ENCODE measurements at places on chromosomes 2 and 18. TPM values are rescaled to one million over a fixed set of nuclear protein-coding genes. Genes with fewer than 3 reads are reported as not detected.
A peak's percentile ranks its signal among the peaks of the same experiment; 100 is the strongest.

DNA sequence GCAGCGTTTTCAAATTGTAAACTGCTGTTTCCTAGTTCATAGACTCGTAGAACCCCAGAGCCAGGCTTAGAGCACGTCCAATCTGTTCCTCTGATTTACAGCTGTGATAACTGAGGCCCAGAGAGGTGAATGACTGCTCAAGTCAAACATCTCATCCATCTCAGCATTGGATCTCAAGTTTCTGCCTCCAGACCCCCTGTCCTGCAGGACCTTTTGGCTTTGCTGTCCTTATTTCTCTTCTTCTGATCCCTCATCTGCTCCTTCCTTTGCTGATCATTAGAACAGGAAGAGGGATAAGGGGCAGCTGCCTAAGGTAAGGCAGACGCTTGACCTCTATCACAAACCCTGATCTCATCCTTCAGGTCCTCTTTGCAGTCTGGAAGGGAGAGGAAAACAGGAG lies 58.5 kb upstream of the CREB1 start:
- H3K4me3 ChIP-seq, result no peak overlapping the region
- H3K36me3 ChIP-seq, result no peaks in the 10 kb centered on the region
- peaks cover 9% of the 10 kb centered on the region for H3K4me1 ChIP-seq
- H3K27me3 ChIP-seq, result no peaks in the 10 kb centered on the region

- no peaks in the 10 kb centered on the region for H3K27me3 ChIP-seq
- no peak overlapping the region for H3K4me3 ChIP-seq
- no peaks in the 10 kb centered on the region for H3K36me3 ChIP-seq
- H3K27ac ChIP-seq, result no peak overlapping the region
Observed at GRCh38 chr2:100283724-100284501, 38.4 kb downstream of the LONRF2 start.

The ANKRD30BL gene
- not detected for total RNA-seq

GRCh38 chr2:105814291-105814940 lies 69.7 kb downstream of the NCK2 start:
- H3K27me3 ChIP-seq, result no peaks in the 10 kb centered on the region
- H3K27ac ChIP-seq, result no peak overlapping the region
- peaks cover 10% of the 10 kb centered on the region for H3K4me1 ChIP-seq
- no peaks in the 10 kb centered on the region for H3K36me3 ChIP-seq

GRCh38 chr2:16129716-16130540 lies 189.6 kb downstream of the MYCN start:
- DNase-seq, result no peak
- no peak overlapping the region for H3K4me3 ChIP-seq
- no peaks in the 10 kb centered on the region for H3K27me3 ChIP-seq

DNA sequence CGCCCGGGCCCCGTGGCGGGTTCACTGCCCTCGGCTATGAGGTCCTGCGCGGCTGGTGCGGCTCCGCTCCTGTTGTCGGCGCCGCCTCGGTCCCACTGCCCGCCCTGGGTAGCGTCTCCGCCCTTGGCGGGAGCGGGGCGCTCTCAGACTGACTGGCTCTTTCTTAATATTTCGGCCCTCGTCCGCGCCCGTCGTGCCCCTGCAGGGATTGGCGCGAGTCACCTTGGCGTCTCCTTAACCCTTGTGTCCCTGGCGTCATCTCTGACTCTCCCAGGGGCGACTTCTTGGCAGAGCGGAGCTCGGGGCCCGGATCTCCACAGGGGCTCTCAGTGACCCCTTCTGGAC lies 1.3 kb downstream of the PTMA start:
- peaks cover 14% of the 10 kb centered on the region for H3K4me1 ChIP-seq
- no peak for DNase-seq
- H3K27me3 ChIP-seq, result no peaks in the 10 kb centered on the region
- peak overlapping the region; percentile 93 for H3K27ac ChIP-seq

DNA sequence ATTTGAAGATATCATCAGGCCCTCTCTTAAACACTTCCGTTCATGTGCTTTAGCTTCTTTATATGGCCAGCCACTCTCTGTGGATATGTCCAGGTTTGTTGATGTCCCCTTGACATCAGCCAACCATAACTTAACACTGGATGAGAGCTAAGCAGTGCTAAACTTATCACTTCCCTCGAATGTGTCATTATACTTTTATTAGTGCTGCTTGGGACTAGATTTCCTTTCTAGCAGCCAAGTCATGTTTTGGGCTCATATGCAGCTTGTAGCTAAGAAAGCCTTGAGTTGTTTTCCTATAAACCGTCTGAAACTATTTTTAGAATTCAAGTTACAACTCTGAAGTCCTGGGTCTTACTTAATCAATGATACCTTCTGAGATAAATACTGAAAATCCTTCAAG lies 144.8 kb upstream of the TNP1 start:
- H3K4me3 ChIP-seq, result no peak overlapping the region
- H3K27me3 ChIP-seq, result peaks cover 2% of the 10 kb centered on the region
- H3K36me3 ChIP-seq, result no peaks in the 10 kb centered on the region
- no peak overlapping the region for H3K27ac ChIP-seq

The CGREF1 gene
- total RNA-seq, result 10.0 TPM

DNA sequence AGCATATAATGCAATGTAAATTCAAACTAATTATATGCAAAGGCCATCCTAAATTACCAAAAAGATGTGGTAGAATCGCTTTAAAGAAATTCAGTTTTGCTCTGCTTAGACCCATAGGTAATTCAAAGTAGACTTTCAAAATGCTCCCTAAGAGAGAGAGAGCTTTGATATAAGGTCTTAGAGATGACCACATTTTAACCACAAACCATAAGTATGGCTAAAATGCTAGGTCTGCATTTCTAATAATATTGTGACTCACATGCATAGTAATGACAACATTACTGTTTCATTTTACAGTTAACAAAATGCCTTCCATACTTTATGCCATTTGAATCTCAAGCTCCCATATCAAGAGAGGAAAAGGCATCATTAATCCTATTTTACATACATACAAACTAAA lies 144.5 kb downstream of the RAD51AP2 start:
- no peak overlapping the region for H3K27ac ChIP-seq
- H3K4me1 ChIP-seq, result no peaks in the 10 kb centered on the region
- peak; percentile 95 for DNase-seq
- no peaks in the 10 kb centered on the region for H3K27me3 ChIP-seq
- H3K4me3 ChIP-seq, result no peak overlapping the region

- H3K36me3 ChIP-seq, result no peaks in the 10 kb centered on the region
- no peaks in the 10 kb centered on the region for H3K27me3 ChIP-seq
- H3K4me1 ChIP-seq, result no peaks in the 10 kb centered on the region
- no peak overlapping the region for H3K27ac ChIP-seq
- peak; percentile 76 for DNase-seq
- no peak overlapping the region for H3K4me3 ChIP-seq
Observed at GRCh38 chr2:204691911-204692510, 146.7 kb downstream of the PARD3B start.

DNA sequence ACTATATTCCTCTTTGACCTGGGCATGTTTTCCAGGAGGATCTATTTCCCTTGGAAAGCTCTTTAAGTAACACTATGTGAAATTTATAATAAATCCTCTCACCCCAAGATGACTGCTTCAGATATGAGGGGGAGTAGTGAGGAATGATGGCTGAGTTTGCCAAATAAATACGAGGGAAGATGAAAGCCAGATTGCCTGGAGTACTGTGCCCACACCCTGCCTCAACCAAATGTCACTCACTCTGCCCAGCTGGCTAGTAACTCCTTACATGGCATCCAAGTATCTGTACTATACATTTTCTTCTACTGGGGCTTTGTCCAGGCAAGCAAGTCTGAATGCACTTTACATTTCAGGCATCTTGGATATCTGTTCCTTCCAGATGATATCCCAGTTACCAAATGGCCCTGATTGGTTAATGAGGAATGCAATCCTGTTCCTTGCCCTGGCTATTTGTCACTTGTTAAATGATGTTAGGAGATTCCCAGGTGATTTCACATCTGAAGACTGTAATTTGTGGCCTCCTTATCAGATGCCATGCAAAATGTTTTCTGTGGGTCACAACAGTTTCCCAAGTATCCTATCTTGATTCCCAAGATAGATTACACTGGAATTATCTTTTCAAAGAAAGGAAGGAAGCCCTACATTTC lies 191.8 kb downstream of the IKZF2 start:
- H3K36me3 ChIP-seq, result no peaks in the 10 kb centered on the region
- H3K4me1 ChIP-seq, result no peaks in the 10 kb centered on the region
- DNase-seq, result peak; percentile 44
- H3K4me3 ChIP-seq, result no peak overlapping the region
- H3K27ac ChIP-seq, result no peak overlapping the region

DNA sequence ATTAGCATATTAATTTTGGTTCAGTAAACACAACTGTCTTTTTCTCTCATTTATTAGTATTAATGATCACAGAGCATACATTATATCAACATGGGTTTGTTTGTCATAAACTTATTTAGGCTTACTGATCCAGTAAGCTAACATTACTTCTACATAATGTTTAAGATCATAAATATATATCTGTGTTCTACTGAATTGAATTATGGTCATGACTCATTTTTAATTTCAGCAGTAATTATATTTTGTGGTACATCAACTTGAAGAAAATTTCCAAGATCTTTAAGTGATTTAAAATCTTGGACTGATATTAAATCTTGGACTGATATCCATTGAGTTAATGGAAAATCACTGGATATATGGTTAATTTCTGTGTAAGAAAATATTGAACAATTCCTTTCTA lies 111.7 kb downstream of the CALCRL start:
- no peak overlapping the region for H3K27ac ChIP-seq
- H3K4me3 ChIP-seq, result no peak overlapping the region
- H3K36me3 ChIP-seq, result no peaks in the 10 kb centered on the region

GRCh38 chr2:32810909-32811495 lies 135.8 kb upstream of the LTBP1 start:
- no peak overlapping the region for H3K4me3 ChIP-seq
- H3K4me1 ChIP-seq, result no peaks in the 10 kb centered on the region
- no peaks in the 10 kb centered on the region for H3K27me3 ChIP-seq
- no peak overlapping the region for H3K27ac ChIP-seq
- DNase-seq, result peak; percentile 21

The DHX57 gene
- total RNA-seq, result 23.5 TPM

- no peaks in the 10 kb centered on the region for H3K36me3 ChIP-seq
- H3K4me1 ChIP-seq, result no peaks in the 10 kb centered on the region
- no peak overlapping the region for H3K27ac ChIP-seq
- H3K4me3 ChIP-seq, result no peak overlapping the region
Observed at GRCh38 chr2:162011706-162012564, 62.1 kb downstream of the DPP4 start.

The SERPINB12 gene
- total RNA-seq, result not detected

GRCh38 chr18:48848641-48849143 lies 102.1 kb downstream of the SMAD7 start:
- peaks cover 2% of the 10 kb centered on the region for H3K36me3 ChIP-seq
- H3K27ac ChIP-seq, result no peak overlapping the region
- H3K27me3 ChIP-seq, result no peaks in the 10 kb centered on the region
- H3K4me3 ChIP-seq, result no peak overlapping the region
- peaks cover 3% of the 10 kb centered on the region for H3K4me1 ChIP-seq

GRCh38 chr18:72986103-72986502 lies 118.3 kb upstream of the NETO1 start:
- no peaks in the 10 kb centered on the region for H3K4me1 ChIP-seq
- no peak overlapping the region for H3K4me3 ChIP-seq
- H3K27me3 ChIP-seq, result no peaks in the 10 kb centered on the region
- no peak overlapping the region for H3K27ac ChIP-seq
- no peak for DNase-seq

DNA sequence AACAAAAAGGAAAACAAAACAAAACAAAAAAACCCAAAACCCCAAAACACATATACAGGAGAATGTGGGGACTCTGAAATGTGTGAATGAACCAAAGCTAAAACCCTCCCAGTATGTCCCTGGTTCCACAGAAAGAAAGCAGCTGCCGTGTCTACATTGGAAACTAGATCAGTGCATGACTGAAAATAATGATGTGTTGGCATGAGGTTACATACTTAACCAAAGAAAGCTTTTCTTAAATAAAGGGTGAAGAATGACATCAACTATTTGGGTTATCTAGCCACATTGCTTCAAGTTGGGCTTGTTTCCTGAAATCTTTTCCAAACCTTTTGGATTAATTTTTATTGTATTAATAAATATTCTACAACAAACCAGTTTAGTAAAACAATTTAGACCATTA lies 91.9 kb upstream of the FN1 start:
- peaks cover 9% of the 10 kb centered on the region for H3K4me1 ChIP-seq
- peak overlapping the region; percentile 61 for H3K27ac ChIP-seq
- H3K36me3 ChIP-seq, result no peaks in the 10 kb centered on the region
- no peaks in the 10 kb centered on the region for H3K27me3 ChIP-seq
- no peak overlapping the region for H3K4me3 ChIP-seq

GRCh38 chr2:10256515-10257031 lies 46.1 kb upstream of the HPCAL1 start:
- H3K4me1 ChIP-seq, result no peaks in the 10 kb centered on the region
- no peak overlapping the region for H3K27ac ChIP-seq
- no peaks in the 10 kb centered on the region for H3K36me3 ChIP-seq
- no peak for DNase-seq

The LDLRAD4 gene
- total RNA-seq, result not detected

- H3K27ac ChIP-seq, result no peak overlapping the region
- H3K4me3 ChIP-seq, result no peak overlapping the region
- H3K36me3 ChIP-seq, result peaks cover 1% of the 10 kb centered on the region
Observed at GRCh38 chr2:160278101-160278878, 78.2 kb upstream of the ITGB6 start.

DNA sequence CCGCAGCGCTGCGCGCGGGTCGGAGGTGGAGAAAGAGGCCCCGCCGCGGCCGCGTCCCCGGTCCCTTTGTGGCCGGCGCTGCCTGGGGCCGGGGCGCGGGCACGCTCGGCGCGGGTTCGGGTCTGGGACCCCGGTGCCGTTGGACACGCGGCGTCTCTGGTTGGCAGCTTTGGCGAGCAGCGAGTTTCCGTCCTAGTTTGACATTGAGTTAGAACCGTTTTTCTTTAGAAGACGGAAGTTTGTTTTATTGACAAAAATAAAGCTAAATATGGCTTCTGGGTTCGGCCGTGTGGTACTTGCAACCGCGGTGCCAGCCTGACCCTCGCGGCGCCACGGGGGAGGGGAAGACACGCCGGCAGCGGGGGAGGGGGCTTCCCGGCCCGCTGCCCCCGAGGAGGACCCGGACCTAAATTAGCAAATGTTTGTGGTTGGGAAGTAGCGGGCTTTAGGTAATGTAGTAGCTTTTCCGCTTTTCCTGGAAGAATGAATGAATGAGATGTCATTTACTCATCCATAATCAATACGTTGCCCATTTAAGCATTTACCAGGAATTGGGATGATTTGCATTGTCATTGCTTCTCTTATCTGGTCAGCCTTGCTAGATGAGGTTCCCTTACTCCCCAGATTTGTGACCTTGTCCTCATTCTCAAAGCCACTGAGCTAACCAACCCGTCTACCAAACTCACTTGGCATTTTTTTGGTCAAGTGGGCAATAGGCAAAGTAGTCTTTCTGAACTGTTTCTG lies 530 bp downstream of the GALNT1 start:
- no peaks in the 10 kb centered on the region for H3K36me3 ChIP-seq
- H3K4me1 ChIP-seq, result no peaks in the 10 kb centered on the region
- peak; percentile 17 for DNase-seq
- H3K27ac ChIP-seq, result peak overlapping the region; percentile 43

The LOXHD1 gene
- not detected for total RNA-seq

DNA sequence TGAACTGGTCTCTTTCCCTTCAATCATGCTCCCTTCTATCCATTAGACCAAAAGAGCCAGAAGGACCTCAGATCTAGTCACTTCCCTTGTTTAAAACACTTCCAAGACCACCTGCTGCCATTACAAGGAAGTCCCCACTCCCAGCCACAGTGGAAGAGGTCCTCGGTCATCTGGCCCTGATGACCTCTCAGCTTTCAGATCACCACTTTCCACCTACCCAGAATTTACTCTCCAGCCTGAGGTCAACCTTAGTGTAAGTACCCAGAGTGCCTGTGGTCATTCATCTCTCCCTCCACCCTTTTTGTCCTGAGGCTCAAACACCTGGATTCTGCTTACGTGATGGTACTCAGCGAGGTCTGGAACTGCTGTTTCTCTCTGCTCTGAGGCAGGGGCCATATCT lies 67.1 kb downstream of the MARCO start:
- no peaks in the 10 kb centered on the region for H3K36me3 ChIP-seq
- H3K27ac ChIP-seq, result no peak overlapping the region
- no peak for DNase-seq
- H3K4me1 ChIP-seq, result no peaks in the 10 kb centered on the region
- no peak overlapping the region for H3K4me3 ChIP-seq
